ENCODE measurements at places on chromosomes 6 and 20.

- DNase-seq: no peak
Measured at GRCh38 chr6:23879816-23880215, 246.2 kb upstream of the NRSN1 start.

GRCh38 chr6:139256087-139256486, 35.7 kb downstream of the TXLNB start:
- DNase-seq: no peak

- no peak for DNase-seq
Measured at GRCh38 chr20:25489221-25489871, 81.9 kb downstream of the GINS1 start.

- peak; percentile 30 for DNase-seq
Measured at GRCh38 chr6:44222486-44223318, 693 bp upstream of the SLC29A1 start.

DNA sequence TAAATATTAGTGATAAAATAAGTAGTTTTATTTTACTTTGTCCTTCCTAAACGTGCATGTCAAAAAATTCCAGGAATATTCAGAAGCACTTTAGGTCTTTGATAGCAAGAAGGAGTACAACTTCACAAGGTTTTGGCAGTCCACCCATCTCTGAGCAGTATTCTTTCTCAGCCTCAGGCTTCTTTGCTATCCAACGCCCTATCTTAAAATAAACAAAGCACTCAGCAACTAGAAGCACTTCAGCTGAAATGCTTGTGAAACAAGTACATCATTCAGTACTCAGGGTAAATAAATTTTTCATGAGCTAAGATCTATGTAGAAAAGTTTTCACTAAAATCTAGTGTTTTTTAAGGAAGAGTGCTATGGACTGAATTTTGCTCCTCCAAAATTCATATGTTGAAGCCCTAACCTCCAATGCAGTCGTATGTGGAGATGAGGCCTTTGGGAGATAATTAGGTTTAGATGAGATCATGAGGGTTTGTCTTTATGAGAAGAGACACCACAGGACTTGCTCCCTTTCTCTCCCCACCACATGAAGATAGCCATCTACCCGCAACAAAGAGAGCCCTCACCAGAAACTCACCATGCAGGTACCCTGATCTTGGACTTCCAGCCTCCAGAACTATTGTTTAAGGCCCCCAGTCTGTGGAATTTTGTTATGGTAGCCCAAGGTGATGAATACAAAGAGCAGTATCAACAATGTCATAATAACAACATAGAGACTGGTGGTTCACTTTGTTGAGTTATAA, 539.1 kb downstream of the TFAP2A start:
- no peak for DNase-seq

DNA sequence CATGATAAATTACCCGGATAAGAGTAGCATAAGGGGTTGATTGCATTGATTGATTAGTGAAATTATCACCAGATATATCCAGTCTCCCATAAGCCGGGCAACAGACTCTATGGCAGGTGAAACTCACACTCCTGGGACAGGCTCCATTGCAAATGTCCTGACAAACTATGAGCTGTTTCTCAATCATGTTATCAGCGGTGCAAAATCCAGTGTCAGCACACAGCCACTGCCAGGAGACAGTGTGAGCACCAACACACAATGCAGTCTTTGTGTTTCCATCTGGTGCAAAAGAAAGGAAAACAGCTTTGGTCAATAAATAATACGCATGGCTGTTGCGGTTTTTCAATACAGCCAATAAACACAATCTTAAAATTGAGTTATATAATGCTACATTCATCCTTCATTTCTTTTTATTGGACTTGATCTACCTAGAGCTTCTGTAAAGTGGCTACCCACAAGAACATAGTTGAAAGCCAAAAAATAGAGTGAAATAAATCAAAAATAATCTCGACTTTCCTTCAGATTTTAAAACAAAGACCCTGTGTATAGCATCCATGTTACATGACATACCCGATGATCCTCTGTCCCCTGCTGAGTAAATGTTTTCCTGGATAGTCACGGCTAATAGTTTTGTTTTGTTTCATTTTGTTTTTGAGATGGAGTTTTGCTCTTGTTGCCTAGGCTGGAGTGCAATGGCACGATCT, 64.3 kb upstream of the AFDN start:
- DNase-seq: no peak

- DNase-seq: no peak
Measured at GRCh38 chr6:17405944-17406245, 12.5 kb downstream of the CAP2 start.

DNA sequence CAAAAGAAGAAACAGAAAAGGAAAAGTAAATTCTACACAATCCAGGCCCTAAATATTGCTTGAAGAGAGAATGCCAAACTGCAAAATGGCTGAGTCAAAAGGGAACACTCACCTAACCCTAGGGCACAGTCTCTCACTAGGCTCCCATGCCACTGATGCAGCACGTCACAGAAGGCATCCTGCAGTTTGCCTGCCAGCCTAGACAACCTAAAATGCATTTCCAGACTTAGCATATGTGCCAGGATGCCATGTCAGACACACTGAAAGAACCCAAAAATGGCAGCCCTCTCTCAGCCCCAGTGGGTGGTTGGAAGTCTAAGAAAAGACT, 10.6 kb upstream of the SIRPD start:
- DNase-seq: no peak

DNA sequence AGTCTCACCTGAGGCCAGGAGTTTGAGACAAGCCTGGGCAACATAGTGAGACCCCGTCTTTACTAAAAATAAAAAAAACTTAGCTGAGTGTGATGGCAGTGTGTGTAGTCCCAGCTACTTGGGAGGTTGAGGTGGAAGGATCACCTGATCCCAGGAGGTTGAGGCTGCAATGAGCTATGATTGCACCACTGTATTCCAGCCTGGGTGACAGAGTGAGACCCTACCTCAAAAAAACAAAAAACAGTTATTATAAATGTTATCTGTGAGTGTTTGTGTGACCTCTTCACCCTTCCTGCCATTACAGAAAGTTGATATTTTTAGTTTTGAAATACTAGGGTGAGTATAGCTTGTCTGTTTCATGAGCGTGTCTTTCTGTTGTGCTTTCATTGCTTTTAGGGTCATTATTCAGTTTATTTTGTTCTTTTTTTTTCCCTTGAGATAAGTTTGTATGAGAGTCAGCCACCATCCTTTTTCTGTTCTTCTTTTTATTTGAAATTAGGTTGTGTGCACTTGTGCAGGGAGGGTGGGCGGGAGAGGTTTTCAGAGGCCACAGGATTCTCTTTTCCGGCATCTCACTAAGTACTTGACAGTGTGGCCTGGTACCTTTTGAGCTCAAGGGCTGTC, 26.2 kb downstream of the CDYL start:
- no peak for DNase-seq

- DNase-seq: no peak
Measured at GRCh38 chr6:111707773-111708172, 102.1 kb upstream of the TRAF3IP2 start.

- no peak for DNase-seq
Measured at GRCh38 chr20:50957276-50957675, 1.1 kb downstream of the DPM1 start.

- DNase-seq: no peak
Measured at GRCh38 chr20:56610098-56610497, 19.0 kb upstream of the TFAP2C start.

DNA sequence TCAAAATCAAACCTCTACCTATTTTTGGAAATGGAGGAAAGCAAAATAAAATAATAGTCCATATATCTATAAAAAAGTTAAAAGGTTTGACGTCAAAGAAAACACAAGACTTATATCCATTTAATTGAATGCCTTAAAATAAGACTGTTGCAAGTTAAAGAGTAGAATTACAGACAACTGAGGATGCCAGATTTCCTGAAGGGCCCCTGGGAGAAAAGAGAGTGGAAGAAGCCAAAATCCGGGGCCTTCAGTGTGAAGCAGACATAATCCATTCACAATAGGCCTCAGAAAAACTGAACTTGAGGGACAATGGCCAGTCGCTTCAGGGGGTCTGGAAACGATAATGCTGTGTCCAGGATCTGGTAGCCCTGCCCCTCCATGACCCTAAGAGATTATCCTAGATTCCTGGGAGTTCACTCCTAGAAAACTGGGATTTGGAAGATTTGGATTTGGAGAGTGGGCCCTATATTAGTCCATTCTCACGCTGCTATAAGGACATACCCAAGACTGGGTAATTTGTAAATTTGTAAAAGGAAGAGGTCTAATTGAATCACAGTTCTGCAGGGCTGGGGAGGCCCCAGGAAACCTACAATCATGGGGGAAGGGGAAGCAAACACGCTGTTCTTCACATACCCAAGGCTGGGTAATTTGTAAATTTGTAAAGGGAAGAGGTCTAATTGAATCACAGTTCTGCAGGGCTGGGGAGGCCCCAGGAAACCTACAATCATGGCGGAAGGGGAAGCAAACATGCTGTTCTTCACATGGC, 94.0 kb upstream of the SLC2A12 start:
- no peak for DNase-seq

GRCh38 chr20:31652917-31653396, 15.2 kb downstream of the COX4I2 start:
- DNase-seq: no peak

GRCh38 chr6:137867685-137868509, 838 bp downstream of the TNFAIP3 start:
- peak; percentile 60 for DNase-seq

DNA sequence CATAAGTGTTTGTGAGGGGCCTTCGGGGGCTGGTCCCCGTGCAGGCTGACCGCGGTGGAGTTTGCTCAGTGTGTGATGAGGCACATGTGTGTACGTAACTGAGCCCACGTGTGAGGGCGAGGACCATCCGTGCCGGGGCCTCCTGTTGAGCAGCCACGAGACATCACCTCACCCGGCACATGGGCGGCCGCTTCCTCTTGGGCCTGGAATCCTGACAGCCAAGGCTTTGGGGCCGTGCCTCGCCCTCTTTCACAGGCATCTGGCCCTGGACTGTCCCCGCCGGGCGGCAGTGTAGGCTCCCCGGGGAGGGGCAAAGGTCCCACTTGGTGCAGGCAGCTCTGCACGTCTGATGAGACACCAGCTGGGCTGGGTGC, 202.3 kb downstream of the DLL1 start:
- no peak for DNase-seq

- DNase-seq: no peak
Measured at GRCh38 chr6:128632131-128632530, 111.7 kb upstream of the PTPRK start.

- DNase-seq: no peak
Measured at GRCh38 chr6:143009851-143010250, 50.8 kb upstream of the AIG1 start.

- no peak for DNase-seq
Measured at GRCh38 chr6:46918806-46919205, 2.9 kb downstream of the ADGRF5 start.

DNA sequence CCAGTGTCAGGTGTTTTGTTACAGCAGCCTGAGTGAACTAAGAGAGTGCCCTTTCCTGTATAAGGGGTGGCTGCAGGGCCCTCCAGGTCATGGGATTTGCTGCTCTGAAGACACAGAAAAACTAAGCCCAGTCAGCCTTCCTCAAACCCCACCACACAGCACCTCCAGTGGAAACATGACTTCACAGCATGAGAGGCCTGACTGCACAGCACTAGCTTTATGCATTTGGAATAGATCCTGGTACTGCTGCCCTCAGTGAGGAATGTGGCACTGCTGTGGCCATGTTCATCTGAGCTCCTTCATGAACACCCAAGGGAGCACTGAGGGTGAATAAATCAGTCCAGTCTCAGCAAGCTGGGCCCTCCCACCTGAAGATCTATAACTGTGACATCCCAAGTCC, 296.1 kb upstream of the FOXQ1 start:
- no peak for DNase-seq

DNA sequence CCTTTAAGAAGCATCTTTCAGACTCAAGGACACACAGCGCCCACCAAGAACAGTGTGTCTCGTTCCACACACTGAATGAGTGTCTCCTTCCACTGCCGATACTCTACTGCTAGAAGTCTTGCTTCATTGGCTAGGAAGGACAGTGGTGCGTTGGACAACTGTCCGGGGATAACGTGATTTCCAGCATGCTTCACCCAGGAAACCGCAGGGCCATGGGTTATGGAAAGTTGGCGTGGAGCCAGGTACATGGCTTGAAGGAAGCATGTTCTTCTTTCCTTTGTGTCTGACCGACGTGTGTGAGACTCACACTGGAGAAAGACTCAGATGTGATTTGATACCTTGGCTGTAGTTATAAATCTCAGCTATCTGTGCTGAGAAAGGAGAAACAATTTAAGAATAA, 73.2 kb downstream of the SMOC2 start:
- no peak for DNase-seq

- no peak for DNase-seq
Measured at GRCh38 chr6:144619966-144620365, 334.8 kb downstream of the UTRN start.

- DNase-seq: no peak
Measured at GRCh38 chr20:58625585-58625984, 25.5 kb upstream of the STX16 start.

- DNase-seq: no peak
Measured at GRCh38 chr6:46437671-46438221, 53.5 kb downstream of the RCAN2 start.

- no peak for DNase-seq
Measured at GRCh38 chr6:150806790-150807189, 58.7 kb upstream of the MTHFD1L start.

DNA sequence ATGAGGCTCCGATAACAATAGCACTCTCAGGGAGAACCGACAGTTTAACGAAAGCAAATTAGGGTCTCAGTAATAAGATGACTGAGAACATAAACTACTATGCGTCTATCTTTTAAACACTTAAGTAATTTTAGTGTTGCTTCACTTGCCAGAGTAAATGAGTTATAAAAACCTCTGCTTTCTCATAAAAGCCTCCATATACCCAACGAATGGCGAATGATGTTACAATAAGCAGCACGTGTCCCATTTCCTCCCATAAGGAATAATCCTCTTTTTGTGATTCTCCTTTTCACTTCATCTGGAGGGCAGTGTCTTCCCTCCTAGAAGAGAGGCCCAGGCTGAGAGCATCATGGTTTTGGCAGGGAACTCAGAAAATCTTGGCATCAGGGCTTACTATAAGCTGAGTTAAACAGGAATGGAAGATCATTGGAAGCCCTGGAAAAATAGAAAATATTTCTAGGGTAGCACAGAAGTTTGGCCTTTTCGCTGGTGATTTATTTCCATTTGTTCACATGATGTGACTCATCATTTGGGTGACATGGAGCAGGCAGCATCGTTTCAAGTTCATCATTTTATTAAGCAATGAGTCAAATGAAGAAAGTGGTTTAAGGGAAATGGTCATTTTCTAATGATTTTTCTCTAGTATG, 255.4 kb downstream of the ATXN1 start:
- DNase-seq: no peak

DNA sequence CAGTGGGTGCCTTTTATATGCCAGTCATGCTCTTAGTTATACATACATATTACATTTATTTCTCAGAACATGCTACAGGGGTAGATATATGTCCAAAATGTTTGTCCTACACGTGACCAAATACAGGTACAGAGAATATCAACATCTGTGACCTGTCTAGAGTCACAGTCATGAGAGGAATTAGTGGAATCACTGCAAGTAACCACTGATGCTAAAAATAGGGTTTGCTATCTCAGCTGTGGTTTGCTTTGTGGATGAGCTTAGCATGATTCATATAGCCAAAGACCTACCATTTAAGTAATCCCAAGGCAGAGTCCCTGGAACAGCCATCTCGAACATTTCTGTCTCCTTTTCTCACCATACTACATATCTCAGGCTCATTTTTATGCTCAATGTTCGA, 32.3 kb downstream of the GSTA3 start:
- DNase-seq: no peak
